ENCODE measurements at places on chromosomes 7 and 10. TPM values are rescaled to one million over a fixed set of nuclear protein-coding genes. Genes with fewer than 3 reads are reported as not detected.

DNA sequence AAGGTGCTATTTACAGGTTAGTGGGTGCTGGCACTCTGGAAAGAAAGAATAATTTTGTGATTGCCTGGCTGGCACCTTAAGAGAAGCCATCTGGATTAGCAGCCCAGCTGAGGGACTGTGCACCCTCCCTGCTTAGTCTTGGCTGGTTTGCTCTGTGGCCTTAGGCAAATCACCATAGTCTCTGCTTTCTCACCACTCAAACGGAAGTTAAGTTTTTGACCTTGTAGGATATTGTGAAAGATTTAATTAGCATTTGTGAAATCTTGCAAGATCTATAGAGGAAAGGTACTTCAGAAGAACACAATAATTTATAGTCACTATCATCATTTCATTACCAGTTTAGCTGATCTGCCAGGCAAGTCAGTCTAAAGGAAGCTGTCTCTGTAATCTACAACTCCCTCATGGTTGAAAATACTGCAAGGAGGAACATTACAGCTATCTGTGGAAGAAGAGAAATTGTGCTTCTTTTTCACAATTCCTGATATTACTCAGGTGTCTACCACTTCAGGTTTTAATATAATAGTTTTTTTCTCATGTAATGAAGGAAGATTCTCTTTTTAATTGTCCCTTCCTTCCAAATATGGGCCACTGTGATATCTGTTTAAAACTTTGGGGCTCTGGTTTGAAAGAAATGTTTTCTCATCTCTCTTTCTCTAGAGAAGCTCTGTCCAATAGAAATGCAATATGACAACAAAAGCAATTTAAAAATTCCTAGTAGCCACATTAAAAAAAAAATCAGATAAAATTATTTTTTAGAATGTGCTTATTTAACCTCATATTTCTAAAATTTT is 219.6 kb downstream of the PTEN start:
- no peak for DNase-seq

- no peak for DNase-seq
Measured at GRCh38 chr10:34494012-34494411, 321.1 kb downstream of the PARD3 start.

DNA sequence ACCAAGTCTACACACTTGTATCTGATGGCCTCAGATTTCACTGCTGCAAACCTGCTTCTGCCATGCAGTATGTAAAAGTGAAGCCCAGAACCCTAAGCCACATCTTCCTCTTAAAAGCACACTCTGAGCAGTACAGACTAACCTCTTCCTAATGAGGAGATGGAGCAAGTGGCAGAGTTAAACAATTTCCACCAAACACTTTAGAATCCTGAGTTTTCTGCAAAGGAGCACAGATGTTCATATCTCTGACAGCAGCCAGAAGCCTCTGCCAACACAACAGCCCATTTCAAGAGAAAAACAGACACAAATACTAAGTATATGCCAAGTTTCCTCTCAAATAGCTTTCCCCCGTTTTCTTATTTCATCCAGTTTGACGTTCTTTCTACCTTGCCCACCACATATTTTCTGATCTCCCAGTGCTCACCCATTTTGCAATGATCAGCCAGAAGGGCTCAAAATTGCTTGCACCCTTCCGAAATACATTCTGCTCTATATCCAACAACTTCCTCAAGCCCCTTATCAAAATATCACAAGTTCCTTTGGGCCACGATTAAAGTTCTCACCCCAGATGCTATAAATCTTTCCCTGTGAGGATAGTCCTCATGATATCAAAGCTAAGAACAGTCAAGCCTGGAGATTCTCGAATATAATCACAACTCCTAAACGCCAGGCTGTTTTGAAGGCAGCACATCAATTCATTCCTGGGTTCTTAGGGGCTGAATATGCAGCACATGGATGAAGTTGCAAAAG is 27.5 kb downstream of the ELMO1 start:
- no peak for DNase-seq

DNA sequence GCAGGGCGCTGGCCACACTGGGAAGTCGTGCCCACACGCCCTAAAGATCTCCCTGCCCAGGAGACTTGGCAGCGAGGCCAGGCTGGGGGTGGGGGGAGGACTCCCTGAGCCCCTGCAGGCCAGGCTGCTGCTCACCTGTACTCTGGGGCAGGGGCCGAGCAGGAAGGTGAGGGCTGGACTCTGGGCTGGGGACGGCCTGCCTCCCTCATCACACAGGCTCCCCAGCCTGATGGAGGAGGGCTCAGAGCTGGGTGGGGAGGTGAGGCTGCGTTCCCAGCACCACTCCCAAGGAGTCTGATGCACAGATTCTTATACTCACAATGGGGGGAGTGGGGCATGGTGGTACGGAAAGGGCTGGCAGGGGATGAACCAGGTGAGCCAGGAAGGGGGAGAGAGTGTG is 71.2 kb downstream of the ELFN1 start:
- DNase-seq: no peak

Gene NUB1
- total RNA-seq: 49.2 TPM

Gene SFXN3
- 44.3 TPM for total RNA-seq

Measured in activated T-helper 2 cell treated with anti-CD3 and anti-CD28 coated beads, Interferon-gamma antibody, Interleukin-2, Interleukin-4, amounts not matched to agents 10 μg/mL and 5 μg/mL and 100 μg/mL, durations not matched to agents 14 hours and 24 hours and 36 hours (primary cell).